ENCODE measurements at places on chromosomes 1 and 21.

DNA sequence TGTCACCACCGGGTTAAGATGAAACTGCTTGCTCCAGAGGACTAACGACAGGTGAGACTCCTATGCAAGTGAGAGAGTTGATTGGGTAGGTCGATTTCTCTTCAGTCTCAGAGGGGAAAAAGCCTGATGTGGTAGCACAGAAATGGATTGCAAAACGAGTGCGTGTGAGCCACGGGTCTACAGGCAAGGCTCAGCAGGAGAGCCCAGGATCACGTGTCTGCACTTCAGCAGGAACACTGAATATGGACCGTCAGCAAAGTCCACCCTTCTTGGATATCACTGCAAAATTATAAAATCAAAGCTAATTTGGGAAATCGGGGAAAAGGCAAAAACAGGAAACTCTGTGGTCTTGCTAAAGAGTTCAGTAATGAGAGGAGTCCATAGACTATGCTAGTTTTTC lies 107.7 kb upstream of the ZNF648 start:
- no peak for DNase-seq

- no peak for DNase-seq
Measured at GRCh38 chr1:118298397-118298796, 113.4 kb upstream of the SPAG17 start.

GRCh38 chr1:29679828-29680558 lies 443.7 kb downstream of the PTPRU start:
- no peak for DNase-seq

GRCh38 chr1:86389307-86389706 lies 6.8 kb downstream of the ODF2L start:
- no peak for DNase-seq

- DNase-seq: no peak
Measured at GRCh38 chr1:43671193-43671592, 21.2 kb downstream of the KDM4A start.

DNA sequence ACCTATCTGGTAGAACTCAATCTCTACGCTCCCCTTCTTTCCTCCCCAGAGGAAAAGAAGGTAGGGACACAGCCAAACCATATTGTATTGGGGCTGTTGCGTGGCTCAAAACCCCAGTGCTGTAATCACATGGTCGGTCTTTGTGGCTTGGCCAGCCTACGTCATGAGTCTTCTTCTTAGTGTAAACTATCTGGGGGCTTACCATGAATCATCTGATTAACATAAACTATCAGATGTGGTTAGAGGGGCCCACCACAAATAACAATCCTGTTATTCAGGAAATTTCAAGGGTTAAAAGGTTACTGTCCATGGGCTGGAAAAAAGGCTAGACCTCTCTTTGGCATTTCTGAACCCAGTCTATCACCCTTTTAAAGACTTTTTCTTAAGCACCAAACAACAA lies 49.5 kb upstream of the GPR52 start:
- DNase-seq: no peak

DNA sequence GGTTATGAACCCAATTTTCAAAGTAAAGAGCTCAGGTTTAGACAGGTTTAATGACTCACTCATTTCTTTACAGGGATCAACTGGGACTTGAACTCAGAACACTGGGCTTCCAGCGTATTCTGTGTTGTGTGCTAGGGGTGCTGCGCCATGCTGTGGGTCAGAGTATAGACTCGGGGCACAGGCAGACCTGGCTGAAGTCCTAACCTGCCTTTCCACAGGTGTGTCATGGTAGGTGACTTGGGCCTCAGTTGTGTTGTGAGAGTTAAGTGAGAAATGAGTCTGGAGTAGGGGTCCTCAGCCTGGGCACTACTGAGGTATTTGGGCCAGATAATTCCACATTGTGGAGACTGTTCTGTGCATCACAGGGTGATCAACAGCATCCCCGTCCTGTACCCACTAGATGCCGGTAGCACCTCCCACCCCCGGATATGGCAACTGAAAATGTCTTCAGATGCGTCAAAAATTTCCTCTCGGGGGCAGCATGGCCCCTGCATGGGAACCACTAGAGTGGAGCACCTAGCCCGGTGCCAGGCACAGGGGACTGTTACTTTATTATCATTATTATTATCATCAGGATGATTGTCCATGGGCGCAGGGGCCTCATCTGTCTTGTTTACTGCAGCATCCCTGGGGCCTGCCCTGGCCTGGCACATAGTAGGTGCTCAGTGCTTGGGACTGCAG lies 575.5 kb downstream of the PTPRU start:
- DNase-seq: no peak

GRCh38 chr1:46236882-46237281 lies 10.7 kb upstream of the RAD54L start:
- DNase-seq: no peak

GRCh38 chr1:96256130-96256790 lies 465.3 kb upstream of the PTBP2 start:
- no peak for DNase-seq

GRCh38 chr1:220243947-220244346 lies 28.3 kb downstream of the RAB3GAP2 start:
- DNase-seq: no peak

DNA sequence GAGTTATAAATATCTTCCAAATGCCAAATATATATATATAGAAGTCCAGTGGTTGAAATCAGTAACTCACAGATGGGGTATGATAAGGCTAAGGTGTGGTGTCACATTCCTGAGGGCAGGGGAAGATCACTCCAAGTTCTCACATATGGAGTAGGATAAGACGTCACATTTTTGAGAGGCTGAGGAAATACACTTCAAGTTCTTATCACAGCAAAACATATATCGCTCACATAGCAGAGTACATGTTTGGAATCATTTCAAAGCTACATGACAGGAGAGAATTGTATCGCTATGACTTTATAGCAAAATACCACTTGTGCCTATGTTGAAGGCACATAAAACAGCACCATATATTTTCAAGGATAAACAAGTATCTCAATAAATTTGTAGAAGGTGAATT lies 55.1 kb downstream of the RBM11 start:
- DNase-seq: no peak

GRCh38 chr1:48190881-48191280 lies 31.6 kb upstream of the SLC5A9 start:
- DNase-seq: no peak

GRCh38 chr1:42938645-42939615 lies 19.7 kb downstream of the SLC2A1 start:
- no peak for DNase-seq

- no peak for DNase-seq
Measured at GRCh38 chr1:51534447-51534846, 15.4 kb upstream of the EPS15 start.

- no peak for DNase-seq
Measured at GRCh38 chr21:17925000-17925610, 105.9 kb upstream of the C21orf91 start.

DNA sequence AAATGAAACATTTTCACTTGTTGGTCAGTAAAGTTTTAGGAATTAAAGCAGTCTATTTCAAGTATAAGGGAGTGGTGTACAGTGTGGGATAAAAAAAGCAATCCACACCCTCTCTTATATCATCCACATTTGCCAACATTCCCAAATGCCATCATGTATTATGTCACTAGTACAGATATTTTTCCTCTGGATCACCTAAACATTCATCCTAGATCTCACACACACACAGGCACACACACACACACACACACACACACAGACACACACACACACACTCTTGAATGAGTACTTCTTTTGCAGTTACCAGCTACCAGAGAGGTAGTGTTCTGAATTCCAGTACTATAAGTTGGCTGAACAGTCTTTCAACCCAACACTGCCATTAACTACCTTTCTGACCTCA lies 1369.1 kb upstream of the ADGRL4 start:
- no peak for DNase-seq

- DNase-seq: no peak
Measured at GRCh38 chr1:24946861-24947658, 17.0 kb upstream of the RUNX3 start.

- DNase-seq: no peak
Measured at GRCh38 chr1:234713440-234713839, 103.5 kb upstream of the IRF2BP2 start.
